ENCODE measurements at places on chromosomes 1 and 21.
A peak's percentile ranks its signal among the peaks of the same experiment; 100 is the strongest.

DNA sequence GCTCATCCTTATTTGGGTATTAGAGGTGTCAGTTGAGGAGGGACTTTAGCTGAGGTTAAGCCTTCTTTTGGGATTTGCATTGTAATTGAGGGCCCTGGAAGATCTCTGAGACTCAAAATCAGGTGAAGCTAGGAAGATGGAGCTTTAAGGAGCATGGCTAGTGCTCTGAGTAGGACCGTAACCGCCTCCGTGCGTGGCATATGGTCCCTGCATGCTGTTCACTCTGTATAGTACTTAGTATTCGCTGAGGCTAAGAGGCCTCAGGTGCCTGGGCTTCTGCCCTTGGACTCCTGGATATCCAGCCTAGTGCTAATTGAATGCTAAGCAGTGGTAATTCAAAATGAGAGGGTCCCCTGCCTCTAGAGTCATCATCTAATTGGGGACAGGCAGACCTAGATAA, 22.5 kb downstream of the NSUN4 start:
- no peak for DNase-seq

GRCh38 chr1:21022279-21023040, 154.2 kb downstream of the EIF4G3 start:
- no peak for DNase-seq

GRCh38 chr1:184664042-184664660, 90.5 kb downstream of the EDEM3 start:
- DNase-seq = peak; percentile 71

- no peak for DNase-seq
Observed at GRCh38 chr21:42388740-42389448, 7.0 kb downstream of the TMPRSS3 start.

GRCh38 chr21:39386194-39386593, 37.3 kb upstream of the HMGN1 start:
- no peak for DNase-seq

- no peak for DNase-seq
Observed at GRCh38 chr1:13624526-13624925, 40.9 kb downstream of the PDPN start.

DNA sequence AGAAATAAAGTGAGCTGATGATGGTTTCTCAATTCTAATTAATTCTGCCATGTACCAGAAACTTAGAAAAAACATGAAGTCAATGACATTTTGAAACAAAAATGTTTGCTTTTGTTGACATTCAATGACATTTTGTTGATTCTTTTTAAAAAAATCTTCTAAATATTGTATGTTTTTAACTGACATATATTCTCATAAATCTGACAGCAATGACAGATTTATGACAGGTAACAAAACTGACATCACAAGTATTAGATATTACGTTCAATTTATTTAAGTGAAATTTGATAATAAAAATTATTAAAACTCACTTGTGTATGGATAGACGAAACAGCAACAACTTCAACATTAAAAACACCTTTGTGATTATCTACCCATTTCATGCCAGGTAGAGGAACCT, 36.0 kb upstream of the ANGPTL3 start:
- DNase-seq = no peak

DNA sequence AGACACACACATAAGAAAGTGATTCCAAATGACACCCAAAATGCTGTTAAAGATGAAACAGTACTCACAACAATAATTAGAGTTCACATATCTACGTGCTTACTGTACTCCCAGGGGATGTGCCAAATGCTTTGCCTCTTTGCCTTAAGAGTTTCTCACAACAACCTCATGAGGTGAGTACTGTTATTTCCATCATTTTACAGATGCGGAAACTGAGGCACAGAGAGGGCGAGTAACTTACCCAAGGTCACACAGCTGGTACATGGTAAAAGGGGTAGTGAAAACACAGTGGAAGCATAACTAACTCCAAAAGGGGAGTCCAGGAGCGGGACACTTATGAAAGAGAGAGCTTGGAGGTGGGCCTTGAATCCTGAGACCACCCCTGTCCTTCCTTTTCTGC, 171.8 kb downstream of the ACTL8 start:
- no peak for DNase-seq

DNA sequence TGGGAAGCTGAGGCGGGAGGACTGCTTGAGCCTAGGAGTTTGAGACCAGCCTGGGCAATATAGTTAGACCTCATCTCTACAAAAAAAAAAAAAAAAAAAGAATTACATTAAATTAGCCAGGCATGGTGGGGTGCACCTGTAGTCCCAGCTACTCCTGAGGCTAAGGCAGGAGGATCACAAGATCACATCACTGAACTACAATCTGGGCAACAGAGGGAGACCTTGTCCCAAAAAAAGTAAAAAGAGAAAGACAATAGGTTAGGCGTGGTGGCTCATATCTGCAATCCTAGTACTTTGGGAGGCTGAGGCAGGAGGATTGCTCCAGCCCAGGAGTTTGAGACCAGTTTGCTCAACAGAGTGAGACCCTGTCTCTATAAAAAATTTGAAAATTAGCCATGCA, 130.3 kb downstream of the TIAM1 start:
- DNase-seq = no peak

GRCh38 chr1:187078321-187078720, 249.6 kb downstream of the PLA2G4A start:
- no peak for DNase-seq

- peak; percentile 81 for DNase-seq
Observed at GRCh38 chr1:16082283-16083038, 9.0 kb upstream of the FAM131C start.

DNA sequence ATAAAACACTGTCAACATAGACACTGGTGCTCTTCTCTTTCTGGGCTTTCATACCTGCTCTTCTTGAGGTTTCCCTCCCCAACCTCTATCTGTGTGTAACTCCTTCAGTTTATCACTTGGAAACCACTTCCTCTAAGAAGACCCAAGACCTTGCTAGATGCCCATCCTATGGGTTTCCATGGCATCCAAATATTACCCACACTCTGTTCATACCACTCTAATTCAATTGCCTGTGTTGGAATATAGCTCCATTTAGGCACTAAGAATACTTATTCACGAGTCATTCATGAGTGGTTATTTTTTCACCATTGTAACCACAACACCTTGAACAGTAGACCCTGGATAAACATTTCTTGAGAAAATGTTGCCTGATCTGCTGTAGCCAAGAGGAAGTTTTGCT, 231.1 kb upstream of the SGIP1 start:
- DNase-seq = no peak

DNA sequence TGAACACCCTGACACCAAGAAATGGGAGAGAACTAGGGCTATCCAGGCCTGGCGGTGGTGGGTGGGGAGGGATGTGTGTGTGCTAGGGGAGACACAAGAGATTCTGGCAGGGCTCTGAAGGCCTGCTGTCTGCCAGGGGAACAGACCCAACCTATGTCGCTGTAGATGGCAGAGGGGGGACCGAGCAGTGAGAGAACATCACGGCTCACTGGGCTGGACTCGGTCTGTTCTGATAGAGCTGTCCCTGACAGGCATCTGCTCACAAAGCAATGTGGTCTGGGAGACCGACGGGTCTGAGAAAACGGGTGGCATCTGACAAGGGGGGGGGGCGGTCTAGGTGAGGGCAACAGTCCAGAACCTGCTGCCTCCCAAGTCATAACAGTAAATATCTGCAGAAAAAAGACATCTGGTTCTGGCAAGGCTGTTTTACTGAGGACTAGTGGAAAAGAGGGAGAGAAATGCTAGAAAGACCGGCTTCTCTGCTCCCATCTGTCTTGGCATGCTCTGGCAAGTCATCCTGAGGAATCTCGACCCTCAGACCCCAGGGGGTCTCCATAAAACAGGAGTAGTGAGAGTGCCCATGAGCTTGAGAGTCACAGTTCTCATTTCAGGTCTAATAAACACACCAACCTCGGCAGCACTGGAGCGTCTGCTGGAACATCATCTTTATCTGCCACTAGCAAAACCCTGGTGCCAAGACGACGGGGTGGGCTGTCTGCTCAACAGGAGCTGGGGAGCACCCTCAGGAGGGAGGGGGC, 36.5 kb downstream of the SLC66A1 start:
- DNase-seq = no peak

DNA sequence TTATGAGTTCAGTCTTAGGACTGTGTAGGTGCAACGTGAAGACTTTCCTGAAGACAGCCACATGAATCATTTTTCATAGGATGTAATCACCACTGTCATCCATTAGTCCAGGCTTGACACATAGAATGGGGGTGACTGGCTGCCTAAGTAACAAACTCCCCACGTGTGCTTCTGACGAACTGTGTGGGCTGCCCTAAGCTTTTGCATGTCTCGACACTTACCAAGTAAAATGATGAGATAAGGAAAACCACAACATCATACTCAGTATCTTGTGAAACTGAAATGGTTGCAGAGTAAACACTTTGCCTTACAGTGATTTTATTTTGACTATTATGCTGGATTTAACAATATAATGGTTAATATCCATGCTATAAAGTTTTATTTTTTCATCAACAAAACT, 19.5 kb downstream of the ERG start:
- peak; percentile 23 for DNase-seq

DNA sequence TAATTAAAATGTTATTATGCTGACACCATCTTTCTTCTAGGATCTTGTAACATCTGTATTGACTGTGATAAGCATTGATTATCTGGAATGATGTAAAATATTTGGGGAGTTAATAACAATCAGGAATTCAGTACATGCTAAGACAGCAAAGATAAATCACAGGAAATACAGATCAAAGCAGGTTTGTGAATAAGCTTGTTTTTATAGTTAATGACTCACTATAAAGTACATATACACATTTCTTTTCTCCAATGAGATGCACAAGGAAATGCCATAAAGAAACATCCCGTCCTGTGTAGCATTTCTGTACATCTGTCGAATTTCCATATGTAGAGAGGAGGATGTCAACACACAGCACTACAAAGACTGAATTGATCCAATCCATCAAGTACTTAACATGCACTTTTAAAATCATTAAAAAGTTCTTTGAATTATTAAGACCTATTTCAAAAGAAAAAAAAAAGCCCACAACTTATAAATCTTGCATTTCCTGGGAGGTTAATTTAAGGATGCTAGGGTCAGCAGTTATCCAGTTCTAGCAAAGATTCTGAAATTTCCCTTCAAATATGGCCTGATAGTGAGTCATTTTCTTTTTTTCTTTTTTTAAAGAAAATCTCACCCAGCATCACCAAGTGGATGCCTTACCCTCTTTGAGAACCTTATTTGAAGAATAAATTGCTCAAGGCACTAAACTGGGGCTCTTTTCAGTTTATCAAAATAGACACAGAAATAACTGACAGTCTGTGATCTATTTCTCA, 243.2 kb upstream of the NR5A2 start:
- DNase-seq = no peak

GRCh38 chr21:36608897-36609225, 90.1 kb upstream of the SIM2 start:
- DNase-seq = no peak

DNA sequence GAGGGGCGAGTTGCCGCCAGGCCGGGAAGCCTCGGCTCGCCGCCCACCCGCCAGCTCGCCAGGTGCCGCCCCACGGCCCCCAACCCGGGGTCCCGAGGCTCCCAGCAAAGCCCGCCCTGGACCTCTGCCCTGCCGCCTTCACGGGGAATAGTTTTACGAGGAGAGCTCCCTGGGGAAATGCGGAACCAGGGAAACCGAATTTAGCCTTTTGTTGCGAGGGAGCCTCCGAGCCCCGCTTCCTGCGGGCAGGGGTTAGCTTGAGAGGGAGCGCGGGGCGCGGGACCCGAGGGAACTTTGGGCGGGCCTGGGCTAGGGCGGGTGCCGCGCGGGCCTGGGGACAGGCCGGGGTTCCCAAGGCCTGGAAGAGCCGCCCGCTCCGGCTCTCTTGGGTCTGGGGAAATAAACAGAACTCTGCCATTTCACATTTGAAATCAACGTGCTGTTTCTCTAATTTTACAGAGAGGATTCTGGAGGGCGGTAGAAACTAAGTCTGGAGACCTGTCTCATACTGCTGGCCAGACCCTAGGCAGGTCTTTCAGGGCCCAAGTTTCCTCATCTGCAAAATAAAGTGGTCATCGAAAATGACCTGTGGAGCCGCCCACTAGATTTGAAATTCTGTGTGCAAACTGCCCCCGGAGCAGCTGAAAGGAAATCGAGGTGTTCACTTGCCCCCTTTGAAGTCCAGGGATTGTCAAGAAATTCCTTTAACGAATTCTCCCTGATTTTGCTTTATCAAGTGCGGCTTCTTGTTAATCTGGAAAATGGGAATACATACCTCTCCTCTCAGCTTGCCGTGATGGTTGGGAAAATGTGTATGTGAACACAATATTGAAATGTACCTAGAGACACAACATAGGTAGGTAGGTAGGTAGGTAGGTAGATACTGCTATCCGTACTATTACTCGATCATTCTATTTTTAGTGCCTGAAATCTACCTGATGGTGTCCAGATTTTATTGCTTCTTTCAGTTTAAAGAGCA, 749 bp upstream of the GLUL start:
- peak; percentile 38 for DNase-seq

DNA sequence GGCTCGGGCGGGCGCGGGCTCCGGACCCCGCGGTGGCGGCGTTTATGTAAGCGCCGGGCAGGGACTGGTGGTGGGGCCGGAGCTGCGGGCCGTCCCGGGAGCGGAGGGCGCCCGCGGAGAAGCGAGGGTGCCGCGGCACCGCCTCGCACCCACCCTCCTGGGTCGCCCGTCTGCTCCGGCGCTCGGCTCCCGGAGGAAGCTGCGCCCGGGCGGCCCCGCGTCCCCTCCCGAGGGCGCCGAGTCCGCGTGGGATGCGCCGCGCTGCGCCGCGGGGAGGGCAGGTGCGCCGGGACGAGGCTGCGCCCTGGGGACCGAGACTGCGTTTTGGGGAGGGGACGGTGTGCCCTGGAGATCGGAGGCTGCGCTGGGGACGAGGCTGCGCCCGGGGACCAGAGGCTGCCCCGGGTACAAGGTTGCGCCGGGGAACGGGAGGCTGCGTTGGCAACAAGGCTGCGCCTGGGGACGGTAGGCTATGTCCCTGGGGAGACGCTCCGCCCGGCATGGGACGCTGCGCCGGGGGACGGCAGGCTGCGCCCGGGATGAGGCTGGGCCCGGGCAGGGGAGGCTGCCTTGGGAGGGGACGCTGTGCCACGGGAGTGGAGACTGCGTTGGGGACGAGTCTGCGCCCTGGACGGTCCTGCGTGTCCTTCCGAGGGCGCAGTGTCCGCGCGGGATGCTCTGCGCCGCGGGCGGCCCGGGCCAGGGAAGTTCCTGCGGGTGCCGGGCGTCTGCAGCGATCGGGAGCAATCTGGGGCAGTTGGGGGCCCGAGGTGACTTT, 627 bp downstream of the ADARB1 start:
- peak; percentile 61 for DNase-seq

DNA sequence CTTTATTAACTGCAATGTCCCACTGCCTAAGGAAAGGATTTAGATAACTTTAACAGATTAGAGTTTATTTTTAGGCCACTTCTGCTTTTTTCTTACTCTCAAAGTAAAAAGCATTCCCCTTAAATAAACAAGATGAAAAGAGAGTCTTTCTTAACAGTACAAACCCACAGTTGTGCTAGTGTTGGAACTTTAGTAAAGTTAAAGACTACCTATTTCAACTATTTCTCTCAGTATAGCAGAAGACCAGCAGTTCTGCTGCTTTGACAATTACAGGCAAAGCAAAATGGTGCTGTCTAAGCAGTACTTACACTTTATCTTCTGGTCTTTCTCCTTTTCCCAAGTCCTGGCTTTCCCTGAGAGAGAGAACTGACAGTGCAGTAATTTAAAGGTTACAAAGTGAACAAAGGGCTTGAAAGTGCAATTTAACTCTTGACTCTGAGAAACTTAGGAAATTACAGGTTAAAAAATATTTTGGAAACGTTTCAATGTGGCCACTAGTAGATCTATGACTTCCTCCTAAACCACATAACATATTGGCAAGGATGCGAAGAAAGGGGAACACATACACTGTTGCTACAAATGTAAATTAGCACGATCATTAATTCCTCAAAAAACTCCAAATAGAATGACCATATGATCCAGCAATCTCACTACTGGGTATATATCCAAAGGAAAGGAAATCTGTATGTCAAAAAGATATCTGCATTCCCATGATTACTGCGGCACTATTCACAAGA, 135.4 kb upstream of the POGK start:
- no peak for DNase-seq
